ENCODE measurements at places on chromosomes 6 and 20.

DNA sequence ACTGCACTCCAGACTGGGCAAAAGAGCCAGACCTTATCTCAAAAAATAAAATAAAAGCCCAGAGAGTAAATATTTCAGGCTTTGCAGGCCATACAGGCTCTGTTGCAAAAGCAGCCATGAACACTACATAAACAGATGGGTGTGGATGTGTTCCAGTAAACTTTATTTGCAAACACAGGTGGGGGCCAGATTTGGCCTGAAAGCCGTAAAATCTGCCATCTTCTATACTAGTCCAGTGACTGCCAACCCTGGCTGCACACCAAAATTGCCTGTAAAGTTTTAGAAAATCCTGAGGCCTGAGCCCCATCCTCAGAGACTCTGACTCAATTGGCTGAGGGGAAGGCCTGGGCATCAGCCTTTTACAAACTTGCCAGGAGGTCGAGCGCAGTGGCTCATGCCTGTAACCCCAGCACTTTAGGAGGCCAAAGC lies 103.6 kb downstream of the ZMYND8 start:
- DNase-seq: no peak

GRCh38 chr20:9290331-9290730 lies 221.4 kb downstream of the PLCB4 start:
- DNase-seq: no peak

GRCh38 chr6:110266996-110267395 lies 86.8 kb downstream of the CDC40 start:
- no peak for DNase-seq

DNA sequence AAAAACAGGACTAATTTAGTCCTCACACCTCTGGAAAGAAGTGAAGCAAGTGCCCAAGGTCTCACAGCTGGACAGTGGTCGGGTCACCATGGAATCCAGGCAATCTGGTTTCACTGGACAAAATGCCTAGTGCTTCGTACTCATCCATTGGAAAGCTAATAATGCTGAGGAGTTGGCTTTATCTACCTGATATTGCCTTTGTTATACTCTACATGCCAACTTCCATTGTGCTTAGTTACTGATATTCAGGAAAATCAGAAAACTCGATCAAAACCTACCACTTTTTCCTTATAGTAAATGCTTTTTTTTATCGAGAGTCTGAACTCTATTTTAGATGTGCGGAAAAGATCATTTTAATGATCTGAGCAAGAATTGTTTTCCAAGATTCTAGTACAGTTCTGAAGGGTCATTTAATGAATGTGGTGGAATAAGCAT lies 966 bp downstream of the CFAP206 start:
- no peak for DNase-seq

- no peak for DNase-seq
Measured at GRCh38 chr6:45822873-45823272, 192.8 kb downstream of the CLIC5 start.

Measured in MG63 (cell line).